Head of caudate nucleus (tissue), 42 donors: ENCODE measurements at places on chromosomes 4 and X.

- no peak for DNase-seq
Observed at GRCh38 chrX:19824603-19825002, 62.8 kb downstream of the SH3KBP1 start.

GRCh38 chrX:3666975-3667374, 46.5 kb downstream of the PRKX start:
- DNase-seq, result no peak

GRCh38 chr4:146643812-146644401, 5.2 kb downstream of the POU4F2 start:
- DNase-seq, result no peak

GRCh38 chr4:147709999-147710398, 21.9 kb upstream of the ARHGAP10 start:
- no peak for DNase-seq

DNA sequence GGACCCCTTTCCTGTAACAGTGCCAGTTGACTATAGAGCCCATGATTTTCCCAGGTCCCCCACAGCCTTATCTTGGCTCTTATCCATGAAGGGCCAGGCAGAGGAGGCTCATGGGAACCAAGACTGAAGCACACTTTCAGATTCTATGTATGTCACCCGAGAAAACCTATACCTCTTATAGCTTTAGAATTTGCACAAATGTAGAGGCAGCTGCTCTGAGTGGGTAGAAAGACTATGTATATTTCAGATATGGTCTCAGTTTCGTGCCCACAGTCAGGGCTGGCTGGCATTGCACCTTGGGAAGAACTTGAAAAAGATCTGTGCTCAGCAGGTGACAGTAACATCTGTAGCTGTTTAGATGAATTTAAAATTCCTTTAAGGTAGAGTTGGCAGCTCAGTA, 8.3 kb upstream of the LNX1 start:
- no peak for DNase-seq

DNA sequence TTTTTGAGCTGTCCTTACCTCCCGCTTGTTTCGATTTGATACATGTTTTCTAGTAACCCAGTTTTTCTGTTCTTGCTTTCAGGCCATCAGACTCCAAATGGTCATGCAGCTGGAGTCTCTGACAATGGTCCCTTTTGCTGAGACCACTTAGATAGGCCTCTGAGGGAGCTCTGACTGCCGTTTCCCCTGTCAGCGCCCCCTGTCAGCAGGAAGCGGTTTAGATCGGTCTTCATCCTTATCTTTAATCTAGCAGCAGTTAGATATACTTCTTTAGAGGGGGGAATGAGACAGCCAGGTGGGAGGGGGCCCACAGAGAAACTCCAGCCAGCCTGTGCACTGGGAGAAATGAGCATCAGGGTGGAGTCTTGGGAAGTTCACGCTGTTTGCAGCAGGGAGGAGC, 457.9 kb downstream of the GPAT3 start:
- DNase-seq, result no peak

- DNase-seq, result no peak
Observed at GRCh38 chr4:71663780-71664179, 120.1 kb downstream of the GC start.

GRCh38 chr4:187477224-187477623, 518.3 kb upstream of the ZFP42 start:
- no peak for DNase-seq

- DNase-seq, result no peak
Observed at GRCh38 chrX:19576742-19577141, 61.4 kb upstream of the MAP3K15 start.

DNA sequence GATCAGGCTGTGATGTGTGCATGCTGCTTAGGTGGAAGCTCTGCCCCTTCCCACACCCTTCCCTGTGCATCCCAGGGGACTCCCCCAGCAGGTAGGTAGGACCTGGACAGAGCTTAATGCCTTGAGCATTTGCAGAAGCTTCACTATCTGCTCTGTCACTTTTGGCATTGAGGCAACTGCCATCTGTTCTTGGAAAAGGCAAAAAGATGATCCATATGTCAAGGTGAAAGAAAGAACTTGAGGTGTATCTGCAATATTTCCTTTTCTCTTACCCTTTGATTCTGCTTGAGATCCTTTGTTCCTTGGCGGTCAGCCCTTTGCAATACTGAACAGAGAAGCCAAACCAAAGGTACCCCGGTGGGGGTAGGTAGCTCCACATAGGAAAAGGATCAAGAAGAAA, 37.1 kb upstream of the TBC1D9 start:
- no peak for DNase-seq

- no peak for DNase-seq
Observed at GRCh38 chr4:105088110-105088879, 58.4 kb upstream of the TET2 start.

GRCh38 chr4:26937567-26937966, 76.9 kb downstream of the STIM2 start:
- DNase-seq, result no peak

DNA sequence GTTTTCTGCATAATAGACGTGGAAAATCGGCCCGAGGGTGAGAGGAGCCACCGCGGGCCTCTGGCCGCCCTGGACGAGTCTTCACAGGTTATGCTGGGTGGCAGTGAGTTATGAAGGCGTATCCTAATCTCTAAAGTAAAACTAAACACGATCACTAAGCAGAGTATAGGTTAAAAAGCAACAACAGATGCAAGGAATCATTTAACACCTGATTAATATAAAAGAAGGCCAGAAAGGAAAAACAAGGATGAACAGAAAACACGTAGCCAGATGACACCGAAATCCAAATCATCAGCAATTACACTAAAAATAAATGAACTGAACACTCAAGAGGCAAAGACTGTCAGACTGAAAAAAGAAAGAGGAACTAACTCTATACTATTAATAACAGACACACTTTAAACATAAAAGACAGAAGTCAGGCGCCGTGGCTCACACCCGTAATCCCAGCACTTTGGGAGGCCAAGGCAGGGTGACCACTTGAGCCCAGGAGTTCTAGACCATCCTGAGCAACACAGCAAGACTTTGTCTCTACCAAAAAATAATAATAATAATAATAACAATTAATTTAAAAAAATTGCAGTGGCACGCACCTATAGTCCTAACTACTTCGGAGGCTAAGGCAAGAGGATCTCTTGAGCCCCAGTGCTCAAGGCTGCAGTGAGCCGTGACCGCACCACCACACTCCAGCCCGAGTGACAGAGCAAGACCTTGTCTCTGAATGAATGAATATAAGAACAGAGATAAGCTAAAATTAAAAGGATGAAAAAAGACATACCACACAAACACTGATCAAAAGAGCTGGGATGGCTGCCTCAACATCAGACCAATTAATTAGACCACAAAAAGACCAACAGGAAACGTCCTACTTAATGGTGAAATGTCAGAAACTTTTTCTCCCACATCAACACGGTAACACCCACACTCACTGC, 30.0 kb downstream of the CTBP1 start:
- no peak for DNase-seq

GRCh38 chr4:113112338-113112978, 63.0 kb downstream of the ANK2 start:
- no peak for DNase-seq

DNA sequence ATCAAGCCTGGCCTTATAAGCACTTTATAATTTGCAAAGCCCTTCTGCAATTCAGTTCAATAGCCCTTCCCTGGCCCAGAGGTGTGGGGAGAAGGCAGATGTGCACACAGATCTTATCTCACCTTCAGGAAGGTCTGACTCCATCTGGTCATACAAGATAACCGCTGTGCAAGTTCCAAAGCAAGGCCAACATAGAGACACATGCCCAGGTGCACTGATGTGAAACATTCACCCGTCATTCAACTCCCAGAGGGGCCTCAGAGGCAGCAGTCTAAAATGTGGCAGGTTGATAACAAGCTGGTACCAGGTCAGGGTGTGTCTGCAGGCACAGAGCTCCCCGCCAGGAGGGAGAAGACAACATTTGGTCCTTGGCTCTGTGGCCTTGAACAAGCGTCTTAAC, 10.9 kb upstream of the WFS1 start:
- DNase-seq, result no peak

DNA sequence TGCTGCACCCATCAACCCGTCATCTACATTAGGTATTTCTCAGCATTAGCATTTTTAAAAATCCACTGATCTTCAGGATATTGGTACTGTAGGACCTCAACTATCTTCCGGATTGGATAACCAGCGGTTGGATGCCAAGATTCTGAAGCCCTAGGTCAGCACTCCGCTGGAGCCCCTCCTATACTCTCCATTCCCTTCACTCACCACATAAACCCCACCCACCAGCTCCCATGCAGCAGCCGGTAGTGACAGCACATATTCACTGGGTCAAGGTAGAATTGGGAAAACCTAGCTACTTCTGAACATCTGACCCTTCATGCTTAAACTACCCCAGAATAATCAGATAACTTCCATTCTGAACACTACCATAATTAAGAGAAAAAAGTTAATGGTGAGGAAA, 134.9 kb downstream of the CORIN start:
- no peak for DNase-seq

DNA sequence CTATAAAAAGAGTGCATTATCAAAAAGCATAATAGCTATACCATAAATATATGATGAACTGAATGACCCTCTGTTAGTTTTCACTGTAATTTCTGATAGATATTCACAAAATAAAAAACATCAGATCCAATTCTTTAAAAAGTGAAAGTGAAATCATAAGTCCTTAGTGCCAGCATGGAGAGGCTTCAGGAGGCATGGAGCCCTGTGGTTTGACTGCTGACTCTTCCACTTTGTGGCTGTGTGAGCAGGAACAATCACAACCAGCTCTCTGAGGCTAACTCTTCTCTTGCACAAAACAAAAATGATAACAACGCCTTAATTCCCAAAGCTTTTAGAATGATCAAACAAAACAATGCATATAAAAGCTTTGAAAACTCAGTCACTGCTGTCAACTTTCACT, 1143.9 kb downstream of the PDHA2 start:
- DNase-seq, result no peak

DNA sequence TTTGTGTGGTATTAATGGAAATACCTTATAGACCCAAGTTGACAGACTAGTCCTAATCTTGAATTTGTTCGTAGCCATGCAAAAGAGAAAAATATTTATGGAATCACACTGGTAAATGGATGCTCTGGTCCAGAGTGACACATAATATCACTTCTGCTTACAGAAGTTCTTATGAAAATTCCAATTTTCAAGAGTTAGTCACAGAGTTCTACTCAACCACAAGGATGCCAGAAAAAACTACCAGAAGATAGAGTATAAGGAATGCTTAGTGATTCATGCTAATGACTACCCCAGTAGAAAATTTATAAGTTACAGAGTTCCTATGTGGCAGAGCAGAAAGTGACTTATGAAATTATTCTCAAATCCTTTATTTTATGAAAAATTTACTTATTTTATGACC, 1384.8 kb downstream of the FAM133A start:
- DNase-seq, result no peak

- no peak for DNase-seq
Observed at GRCh38 chr4:30671926-30672448, 48.2 kb upstream of the PCDH7 start.

DNA sequence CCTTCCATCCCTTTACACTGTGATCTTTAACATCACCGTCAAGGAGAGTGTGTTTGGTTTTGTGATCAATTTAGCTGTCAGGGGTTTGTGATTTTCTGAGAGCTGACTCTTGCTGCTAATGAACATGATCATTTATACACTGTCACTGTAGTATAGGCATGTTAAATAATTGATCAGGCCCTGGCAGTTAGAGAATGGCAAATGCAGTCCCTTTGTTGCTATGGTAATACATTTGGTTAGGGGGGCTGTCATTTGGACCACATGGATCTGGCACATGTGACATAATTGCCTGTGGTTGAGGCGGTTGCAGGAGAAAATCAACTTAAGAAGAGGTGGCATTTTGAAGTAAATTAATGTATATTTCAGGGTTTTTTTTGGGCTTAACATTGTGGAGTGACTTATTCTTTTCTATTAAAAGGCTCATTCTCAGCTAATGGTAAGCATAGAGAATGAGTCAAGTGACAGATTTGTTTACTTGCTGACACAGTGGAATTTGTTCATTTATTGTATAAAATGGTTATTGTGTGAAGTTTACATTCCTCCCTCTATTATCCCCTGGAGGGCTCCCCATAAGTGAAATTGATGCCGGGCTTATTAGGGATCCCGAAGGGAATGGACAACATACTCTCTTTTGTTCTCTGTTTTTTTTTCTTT, 114.0 kb downstream of the FHIP1A start:
- DNase-seq, result no peak

DNA sequence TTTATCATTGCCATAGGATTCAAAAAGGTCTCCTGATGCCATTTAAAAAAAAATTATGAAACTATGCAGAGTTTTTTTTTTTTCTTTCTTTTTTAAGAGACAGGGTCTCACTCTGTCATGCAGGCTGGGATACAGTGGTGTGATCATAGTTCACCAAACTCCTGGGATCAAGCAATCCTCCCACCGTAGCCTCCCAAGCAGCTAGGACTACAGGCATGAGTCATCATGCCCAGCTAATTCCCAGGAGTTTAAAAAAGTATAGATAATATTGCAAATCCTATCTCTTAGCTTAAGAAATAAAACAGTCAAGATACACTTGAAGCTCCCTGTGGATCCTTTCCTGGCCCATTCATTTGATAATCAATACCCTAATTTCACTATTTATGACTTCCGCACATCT, 58.6 kb upstream of the PRSS48 start:
- DNase-seq, result no peak

- no peak for DNase-seq
Observed at GRCh38 chrX:12013211-12013618, 125.1 kb upstream of the FRMPD4 start.

DNA sequence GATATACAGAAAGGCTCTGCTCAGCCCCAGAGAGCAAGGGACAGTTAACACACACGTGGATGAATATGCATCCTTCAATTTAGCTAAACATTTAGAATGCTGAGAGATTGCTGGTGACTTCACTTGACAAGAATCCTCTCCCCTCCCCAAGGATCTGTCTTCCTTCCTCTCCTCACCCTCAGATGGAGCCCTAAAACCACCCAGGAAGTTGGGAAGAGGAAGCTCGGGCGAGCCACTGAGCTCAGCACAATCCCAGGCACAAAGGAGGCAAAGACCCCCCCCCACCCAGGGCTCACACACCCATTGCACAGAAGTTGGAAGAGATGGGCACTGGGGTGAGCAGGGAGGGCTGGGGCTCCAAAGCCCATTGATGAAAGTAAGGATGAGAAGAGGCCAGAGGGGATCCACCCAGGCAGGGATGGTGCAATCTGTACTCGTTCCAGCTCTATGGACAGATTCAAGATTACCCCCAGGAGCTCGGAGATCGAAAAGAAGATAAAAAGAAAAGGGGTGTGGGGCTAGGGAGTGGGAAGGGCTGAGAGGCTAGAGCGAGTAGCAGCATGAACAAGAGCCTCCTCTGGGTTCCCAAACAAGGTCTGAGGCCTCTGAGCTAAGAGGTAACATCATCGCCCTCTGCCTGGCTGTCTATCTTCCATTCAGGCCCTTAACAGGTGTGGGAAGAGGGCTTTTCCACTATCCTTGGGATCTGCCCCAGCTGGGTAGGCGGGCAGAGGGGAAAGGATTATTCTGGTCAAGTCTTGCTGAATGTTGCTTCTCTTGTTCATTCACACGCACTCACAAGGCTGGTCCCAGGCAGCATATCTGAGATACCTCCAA, 1.2 kb downstream of the TFE3 start:
- DNase-seq, result no peak

- DNase-seq, result no peak
Observed at GRCh38 chrX:130120321-130120731, 10.0 kb upstream of the ELF4 start.
